ENCODE measurements at places on chromosomes 13 and 19. TPM values are rescaled to one million over a fixed set of nuclear protein-coding genes. Genes with fewer than 3 reads are reported as not detected.

Gene RFPL4AL1
- not detected for total RNA-seq

DNA sequence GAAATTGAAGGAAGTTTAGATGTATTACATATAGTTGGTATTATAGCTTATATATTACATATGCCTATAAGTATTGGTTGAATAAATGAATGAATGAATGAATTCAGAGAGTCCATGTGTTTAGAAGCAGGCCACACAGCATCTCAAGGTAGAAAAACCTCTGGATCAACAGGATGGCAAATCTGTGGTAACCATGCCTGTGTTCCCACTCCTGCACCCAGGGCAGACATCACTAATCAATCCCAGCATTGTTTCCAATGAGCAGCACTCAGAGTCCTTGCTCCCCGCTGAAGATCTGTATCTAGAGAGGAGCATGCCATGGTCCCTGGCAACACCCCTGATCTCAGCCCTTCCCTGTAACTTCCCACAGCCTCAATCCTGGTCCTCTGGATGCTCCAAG lies 944 bp downstream of the CEACAM19 start:
- DNase-seq, result no peak

Gene MEIOSIN
- total RNA-seq, result 0.07 TPM

Gene ZNF132
- 0.24 TPM for total RNA-seq

GRCh38 chr19:7690779-7691258 lies 10.2 kb downstream of the TRAPPC5 start:
- no peak for DNase-seq

DNA sequence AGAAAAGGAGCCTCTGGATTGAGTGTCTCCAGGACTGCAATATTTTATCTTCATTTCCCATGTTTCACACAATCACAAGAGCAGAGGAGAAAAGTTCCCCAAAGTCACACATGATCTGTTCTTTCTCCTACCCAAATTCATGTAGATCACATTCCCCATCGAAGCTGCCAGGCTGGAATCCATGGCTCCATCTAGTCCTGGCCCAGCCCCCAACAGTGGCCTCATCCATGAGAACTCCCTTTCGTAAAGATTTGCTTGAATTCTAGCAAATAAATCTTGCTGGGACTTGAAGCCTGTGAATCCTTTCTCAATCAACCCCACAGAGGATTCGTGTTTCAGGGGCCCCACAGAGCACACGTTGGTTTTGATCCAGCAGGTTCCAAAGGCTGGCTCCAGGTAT lies 109.5 kb downstream of the COL4A1 start:
- no peak for DNase-seq

Gene IL27RA
- 13.6 TPM for total RNA-seq

All from H9 (cell line).